Foreskin fibroblast (primary cell): ENCODE measurements at places on chromosomes 5 and 9.
A peak's percentile ranks its signal among the peaks of the same experiment; 100 is the strongest.

- no peak for DNase-seq
These were observed 64.8 kb downstream of the PAX5 start for GRCh38 chr9:36969216-36969771.

- DNase-seq, result no peak
These were observed 423.6 kb downstream of the CDK5RAP2 start for GRCh38 chr9:120156376-120156775.

- no peak for DNase-seq
These were observed 124.9 kb upstream of the PTGER4 start for GRCh38 chr5:40554813-40555212.

GRCh38 chr9:124934290-124934689 is 6.6 kb downstream of the GOLGA1 start:
- peak; percentile 47 for DNase-seq

DNA sequence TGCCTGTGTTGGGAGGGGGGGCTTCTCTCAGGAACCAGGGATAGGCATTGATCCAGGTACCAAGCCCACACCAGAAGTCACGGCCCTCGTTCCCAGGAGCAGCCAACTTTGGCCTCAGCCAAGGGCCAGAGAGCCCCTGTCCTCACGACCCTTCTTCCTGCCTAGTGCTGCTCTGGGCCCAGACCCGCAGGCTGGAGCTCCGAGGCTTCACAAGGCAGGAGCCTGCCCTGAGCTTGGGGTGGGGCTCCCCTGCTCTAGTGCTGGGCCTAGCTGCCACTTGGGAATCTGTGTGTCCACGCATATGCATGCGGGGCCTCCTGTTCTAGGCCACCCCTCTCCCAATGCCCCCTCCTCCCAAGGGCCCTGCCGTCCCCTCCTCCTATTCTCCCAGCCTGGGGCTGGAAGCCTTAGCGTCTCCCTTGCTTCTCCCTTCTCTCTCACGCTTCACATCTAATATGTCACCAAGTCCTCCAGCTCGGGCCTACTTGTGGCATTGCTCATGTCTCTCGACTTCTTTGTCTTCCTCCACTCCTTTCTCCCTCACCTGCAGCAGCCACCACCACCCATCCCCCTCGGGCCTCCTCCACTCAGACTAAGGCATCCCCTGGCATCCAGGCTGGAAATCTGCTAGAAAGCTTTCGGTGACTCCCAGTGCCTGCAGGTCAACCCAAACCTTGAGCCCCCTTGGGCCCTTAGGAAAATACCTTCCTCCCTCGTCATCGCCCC is 3.4 kb downstream of the UNC5A start:
- DNase-seq, result no peak

- DNase-seq, result no peak
These were observed 154.8 kb downstream of the ADAMTS6 start for GRCh38 chr5:65326922-65327321.

- no peak for DNase-seq
These were observed 52.2 kb downstream of the CDC42SE2 start for GRCh38 chr5:131316026-131316425.

DNA sequence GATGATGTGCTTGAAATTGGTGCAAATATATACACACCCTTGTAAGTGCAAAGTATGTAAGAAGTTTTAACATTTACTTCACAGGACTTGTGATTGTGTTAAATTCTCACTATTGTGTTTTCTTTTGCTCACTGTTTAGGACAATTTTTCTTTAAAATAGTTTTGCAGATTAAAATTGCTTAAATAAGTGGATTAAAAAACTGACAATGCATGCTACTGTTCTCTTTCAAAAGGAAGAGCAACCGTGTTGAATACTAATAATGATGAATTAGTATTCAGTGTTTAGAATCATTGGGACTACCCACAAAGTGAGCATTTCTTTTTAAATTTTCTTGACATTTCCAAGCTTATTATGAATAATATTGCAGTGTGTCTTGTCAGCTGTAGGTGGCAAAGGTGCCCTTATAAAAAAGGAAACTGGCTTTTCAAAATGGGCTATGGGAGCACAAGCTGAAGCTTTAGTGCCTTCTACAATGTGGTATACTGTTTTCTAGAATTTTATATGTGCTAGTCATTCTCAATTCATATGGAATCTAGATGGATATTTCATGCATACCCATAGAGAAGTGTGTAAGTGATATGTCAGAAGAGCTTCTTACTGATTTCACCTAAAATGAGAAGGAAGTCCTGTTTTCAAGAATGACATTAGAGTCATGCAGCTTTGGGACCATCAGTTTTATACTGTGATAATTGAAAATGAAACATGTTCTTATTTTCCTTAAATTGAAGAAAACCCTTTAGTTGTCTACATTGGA is 35.4 kb downstream of the SREK1 start:
- DNase-seq, result no peak

DNA sequence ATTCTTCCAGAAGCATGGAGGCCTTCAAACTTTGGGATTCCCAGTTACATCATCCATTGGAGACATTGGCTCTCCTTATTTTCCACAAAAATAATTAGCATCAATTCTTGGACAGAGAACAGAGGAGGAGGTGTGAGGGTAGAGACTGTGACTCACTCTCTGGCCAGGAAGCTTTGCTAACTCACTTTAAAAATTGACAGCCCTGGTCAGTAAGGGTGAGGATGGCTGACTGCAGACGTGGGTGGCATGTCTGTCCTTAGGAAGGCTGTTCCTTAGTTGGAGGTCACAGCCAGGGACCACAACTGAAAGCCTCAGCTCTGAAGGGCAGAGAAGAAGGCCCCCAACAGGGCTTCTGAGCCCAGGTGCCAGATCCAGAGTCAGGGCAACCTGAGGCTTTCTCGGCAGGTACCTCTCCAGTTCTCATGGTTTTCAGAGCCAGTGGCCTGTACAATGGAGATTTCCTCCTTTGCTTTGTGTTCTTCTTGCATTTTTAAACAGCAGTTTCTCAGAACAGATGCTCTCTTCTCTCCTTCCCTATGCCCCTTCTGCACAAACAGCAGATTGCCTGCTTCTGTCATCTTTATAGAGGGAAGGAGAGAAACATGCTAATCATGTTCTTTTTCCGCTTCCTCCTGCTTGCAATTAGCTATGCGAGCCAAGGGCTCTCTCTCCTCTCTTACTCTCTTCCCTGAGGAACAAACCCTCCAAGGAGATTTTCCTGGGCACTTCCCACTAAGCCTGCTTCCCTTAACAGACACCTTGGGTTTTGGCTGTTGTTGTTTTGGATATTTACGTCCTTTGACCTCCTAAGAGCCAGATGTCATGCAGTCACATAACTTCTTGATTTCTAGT is 92.5 kb upstream of the ZNF366 start:
- peak; percentile 78 for DNase-seq

- no peak for DNase-seq
These were observed 13.5 kb downstream of the ARL14EPL start for GRCh38 chr5:116045821-116046220.

DNA sequence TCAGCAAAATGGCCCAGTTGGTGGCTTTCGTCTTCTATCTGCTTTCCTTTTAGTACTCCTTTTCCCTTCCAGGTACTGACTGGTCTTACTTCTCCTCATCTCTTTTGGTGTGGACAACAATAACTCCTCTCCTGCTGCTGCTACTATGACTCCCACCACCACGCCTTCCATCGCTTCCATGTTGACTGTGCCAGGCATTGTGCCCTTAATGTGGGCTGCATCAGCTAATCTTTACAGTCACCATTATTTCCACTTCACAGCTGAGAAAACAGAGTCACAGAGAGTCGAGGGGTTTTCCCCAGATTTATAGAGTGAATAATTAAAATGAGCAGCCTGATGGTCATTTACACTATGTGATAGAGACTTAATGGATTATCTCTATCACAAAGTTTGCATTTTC is 184.9 kb upstream of the IL12B start:
- no peak for DNase-seq

DNA sequence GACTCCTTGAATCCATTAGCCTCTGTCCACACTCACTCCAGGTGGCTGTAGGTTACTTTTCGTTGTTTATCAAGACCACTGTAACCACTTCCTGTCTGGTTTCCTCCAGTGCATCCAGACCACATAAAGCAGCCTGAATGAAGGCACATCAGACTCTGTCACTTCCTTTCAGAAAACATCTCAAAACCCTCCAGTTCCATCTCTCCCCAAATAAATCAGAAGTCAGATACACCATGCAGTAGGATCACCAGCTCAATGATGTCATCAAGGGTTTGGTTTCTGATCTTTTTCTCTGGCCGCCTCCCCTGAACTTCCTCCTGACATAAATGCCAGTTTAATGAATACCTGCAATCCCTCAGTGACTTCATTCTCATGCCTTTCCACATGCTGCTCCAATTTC is 161.2 kb downstream of the ZNF462 start:
- DNase-seq, result no peak

- DNase-seq, result no peak
These were observed 75.2 kb upstream of the FBXL7 start for GRCh38 chr5:15424769-15425168.
